Liver (tissue), 10 donors: ENCODE measurements at places on chromosomes 4 and X.
A peak's percentile ranks its signal among the peaks of the same experiment; 100 is the strongest.

- DNase-seq, result no peak
These were observed 29.8 kb upstream of the ARHGEF6 start for GRCh38 chrX:136810493-136810892.

- DNase-seq, result no peak
These were observed 55.0 kb upstream of the NR0B1 start for GRCh38 chrX:30364229-30364628.

- peak; percentile 69 for DNase-seq
These were observed 9.5 kb downstream of the RNF175 start for GRCh38 chr4:153750197-153750817.

GRCh38 chrX:102745857-102746584 is 25.5 kb downstream of the GPRASP3 start:
- DNase-seq, result peak; percentile 35

DNA sequence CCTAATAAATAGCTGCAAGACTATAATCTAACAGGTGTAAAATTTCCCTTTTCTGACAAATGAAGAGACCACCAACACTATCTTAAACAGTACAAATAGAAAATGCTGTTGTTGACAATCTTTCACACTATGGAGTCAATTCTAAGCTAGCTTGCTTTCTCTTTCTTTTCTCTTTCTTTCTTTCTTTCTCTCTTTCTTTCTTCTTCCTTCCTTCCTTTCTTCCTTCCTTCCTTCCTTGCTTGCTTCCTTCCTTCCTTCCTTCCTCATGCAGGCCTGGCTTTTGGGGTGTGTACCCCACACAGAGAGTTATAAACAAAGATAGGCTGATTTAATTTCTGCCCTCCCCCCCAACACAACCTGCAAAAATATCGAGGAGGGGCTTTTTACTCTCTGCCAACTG is 8.1 kb upstream of the ARX start:
- DNase-seq, result no peak

- DNase-seq, result no peak
These were observed 118.6 kb downstream of the CRLF2 start for GRCh38 chrX:1093586-1094421.

GRCh38 chr4:164081371-164081770 is 586.9 kb downstream of the TMA16 start:
- no peak for DNase-seq

- no peak for DNase-seq
These were observed 7.8 kb downstream of the PNCK start for GRCh38 chrX:153665726-153666306.

DNA sequence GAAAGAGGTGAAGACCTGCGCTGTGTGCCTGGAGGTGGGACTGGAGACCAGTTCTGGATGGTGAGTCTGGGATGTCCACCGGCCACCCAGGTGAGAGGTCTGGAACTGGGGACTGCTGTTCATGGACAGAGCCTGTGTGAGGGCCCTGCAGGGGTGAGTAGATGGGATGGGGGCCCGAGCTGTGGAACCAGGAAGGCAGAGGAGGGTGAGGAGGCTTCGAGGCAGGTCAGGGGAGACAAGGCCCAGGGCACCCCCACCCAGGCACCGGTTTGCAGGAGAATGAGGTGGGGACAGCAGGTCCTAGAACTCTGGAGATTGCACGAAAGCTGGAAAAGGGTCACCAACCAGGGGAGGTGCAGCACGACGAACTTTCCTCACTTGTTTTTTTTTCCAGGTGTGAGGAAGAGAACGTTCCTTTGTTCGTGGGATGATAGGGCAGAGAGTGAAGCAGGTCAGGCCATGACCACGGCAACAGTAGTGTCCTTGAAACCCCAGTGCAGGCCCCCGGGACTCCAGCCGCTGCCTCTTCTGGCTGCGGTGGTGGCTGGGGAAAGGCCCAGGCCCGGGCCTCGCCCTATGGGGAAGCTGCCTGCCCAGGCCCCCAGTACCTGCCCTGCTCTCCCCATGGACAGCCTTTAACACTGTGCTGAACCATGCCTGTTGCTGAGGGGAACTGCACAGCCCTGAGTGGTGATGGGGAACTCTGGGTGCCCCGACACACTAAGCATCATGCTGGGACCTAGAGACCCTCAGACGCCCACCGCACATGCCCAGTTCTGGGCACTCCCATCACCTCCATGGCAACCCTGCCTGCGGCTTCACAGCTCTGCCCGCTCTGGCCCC is 22.9 kb downstream of the TNIP2 start:
- DNase-seq, result no peak

DNA sequence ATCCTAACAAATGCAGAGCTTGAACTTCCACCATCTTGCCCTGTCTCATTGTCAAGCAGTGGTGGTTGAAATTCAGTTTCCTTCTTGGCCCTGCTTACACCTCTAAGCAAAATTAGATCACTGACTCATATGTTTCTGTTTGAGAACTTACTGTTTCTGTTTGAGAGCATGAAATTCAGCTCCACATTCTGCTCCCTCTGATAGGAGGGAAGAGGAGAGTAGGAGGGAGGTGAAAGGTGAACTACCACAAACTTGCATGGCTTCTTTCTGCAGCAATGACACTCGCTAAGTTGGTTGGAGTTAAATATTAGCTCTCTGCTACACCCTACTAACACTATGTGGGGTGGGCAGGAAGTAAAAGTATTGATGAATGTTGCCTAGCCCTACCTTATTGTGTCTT is 117.8 kb upstream of the EDA2R start:
- DNase-seq, result no peak

DNA sequence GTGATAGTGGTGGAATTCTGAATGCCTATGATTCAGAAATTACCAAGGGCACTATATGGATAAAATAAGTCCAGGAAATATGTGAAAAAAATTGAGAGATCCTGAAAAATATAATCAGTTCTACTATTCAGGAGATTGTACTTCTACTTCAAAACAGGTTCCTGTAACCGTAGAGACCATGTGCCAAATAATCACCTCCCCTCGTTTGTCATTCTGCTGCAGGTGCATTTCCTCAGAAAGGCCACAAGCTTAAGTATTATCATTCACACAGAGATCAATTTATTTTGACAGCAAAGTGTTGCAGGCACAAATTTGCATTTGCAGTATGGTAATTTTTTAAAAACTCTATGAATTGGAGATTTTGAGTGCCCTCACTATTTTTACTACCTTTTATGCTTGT is 1000.0 kb downstream of the CCSER1 start:
- no peak for DNase-seq

- DNase-seq, result no peak
These were observed 60.8 kb downstream of the USP9X start for GRCh38 chrX:41145920-41146608.

DNA sequence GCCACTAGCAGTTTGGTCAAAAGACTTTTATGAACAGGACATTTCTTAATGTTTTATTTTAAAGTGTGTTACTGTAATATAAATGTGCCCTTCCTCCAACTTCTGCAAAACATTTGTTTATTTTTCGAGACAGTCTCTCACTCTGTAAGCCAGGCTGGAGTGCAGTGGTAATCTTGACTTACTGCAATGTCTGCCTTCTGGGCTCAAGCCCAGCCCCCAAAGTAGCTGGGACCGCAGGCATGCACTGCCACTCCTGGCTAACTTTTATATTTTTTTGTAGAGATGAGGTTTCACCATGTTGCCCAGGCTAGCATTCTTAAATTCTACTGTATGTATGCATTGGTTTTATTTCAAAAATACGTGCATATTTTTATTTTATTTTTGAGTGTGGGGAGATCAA is 1201.9 kb downstream of the STIM2 start:
- DNase-seq, result no peak
